ENCODE measurements at places on chromosomes 13 and 19.

DNA sequence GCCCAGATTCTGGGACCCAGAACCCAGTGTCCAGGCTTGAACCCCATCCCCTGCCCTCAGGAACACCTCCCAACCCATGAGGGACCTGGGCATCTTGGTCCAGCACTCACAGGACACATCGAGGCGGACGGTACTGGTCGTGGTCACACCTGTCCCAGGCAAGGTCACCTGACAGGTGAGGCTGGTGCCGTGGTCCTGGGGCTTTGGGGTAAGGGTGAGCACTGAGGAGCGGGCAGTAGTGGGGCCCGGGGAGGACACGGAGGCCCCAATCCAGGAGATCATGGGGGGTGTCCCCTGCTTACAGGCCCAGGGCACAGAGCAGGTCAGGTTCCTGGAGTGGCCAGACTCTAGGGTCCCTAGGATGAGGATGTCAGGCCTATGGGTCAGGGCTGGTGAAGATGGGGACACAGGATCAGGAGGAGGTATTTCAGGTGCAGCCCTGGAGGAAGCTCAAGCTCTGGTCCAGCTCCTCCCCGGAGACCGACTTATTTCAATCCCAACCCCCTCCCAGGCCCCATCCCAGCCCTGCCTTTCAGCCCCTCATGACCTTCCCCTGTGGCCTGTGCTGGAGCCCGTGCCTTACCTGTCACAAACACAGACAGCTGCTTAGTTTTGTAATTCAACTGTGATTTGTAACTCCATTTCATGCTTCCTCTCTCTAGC lies 772 bp downstream of the SIGLEC8 start:
- DNase-seq, result no peak

GRCh38 chr13:96020155-96020575 lies 33.0 kb downstream of the UGGT2 start:
- DNase-seq, result peak; percentile 79

GRCh38 chr19:2507109-2507508 lies 31.2 kb downstream of the GADD45B start:
- DNase-seq, result peak; percentile 59

GRCh38 chr19:13171146-13171545 lies 20.9 kb downstream of the IER2 start:
- no peak for DNase-seq

DNA sequence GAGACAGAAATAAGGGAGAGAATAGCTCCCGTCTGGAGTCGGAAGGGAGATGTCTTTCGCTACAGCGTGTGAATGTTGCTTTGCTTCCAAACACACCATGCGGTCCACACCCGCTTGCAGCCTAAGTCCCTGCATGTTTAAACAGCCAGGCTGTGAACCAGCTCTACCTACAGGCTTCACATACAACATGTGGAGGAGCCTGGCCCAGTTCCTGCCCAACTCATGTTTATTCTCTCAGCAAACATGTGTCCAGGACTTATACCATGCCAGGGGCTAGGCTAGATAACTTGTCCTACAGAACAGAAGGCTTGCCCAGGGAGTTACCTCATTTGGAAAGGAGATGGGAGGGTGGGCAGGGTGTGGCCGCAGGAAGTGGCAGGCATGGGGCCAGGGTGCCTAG lies 181.5 kb downstream of the FOXO1 start:
- no peak for DNase-seq

DNA sequence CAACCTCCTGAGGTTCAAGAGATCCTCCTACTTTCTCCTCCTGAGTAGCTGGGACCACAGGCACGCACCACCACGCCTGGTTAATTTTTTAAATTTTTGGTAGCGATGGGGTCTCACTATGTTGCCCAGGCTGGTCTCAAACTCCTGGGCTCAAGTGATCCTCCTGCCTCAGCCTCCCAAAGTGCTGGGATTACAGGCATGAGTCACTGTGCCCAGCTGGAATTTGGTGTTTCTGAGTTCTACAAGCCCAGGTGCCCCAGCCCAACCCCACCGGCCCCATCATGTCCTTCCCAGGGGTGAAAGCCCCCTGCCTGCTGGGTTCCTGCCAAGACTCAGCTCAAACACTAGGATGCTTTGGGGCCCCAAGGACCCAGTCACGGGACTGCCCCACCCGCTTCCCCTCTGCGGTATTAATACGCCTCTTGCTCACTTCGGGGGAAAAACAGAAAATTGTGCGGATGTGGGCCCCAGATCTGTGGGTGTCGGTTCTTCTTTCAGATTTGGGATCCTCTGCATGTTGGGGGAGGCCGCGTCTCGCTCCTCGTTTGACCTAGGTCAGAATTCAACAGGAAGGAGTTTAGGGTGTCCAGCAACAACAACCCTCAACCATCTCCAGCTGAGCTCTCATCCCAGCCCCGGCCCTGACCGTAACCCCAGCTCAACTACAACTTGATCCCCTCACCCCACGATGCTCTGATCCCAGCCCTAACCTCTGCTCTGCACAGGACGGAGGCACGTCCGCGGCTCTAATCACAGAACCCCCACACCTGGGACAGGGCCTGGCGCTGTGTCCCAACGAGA lies 3.7 kb upstream of the FCER2 start:
- no peak for DNase-seq

DNA sequence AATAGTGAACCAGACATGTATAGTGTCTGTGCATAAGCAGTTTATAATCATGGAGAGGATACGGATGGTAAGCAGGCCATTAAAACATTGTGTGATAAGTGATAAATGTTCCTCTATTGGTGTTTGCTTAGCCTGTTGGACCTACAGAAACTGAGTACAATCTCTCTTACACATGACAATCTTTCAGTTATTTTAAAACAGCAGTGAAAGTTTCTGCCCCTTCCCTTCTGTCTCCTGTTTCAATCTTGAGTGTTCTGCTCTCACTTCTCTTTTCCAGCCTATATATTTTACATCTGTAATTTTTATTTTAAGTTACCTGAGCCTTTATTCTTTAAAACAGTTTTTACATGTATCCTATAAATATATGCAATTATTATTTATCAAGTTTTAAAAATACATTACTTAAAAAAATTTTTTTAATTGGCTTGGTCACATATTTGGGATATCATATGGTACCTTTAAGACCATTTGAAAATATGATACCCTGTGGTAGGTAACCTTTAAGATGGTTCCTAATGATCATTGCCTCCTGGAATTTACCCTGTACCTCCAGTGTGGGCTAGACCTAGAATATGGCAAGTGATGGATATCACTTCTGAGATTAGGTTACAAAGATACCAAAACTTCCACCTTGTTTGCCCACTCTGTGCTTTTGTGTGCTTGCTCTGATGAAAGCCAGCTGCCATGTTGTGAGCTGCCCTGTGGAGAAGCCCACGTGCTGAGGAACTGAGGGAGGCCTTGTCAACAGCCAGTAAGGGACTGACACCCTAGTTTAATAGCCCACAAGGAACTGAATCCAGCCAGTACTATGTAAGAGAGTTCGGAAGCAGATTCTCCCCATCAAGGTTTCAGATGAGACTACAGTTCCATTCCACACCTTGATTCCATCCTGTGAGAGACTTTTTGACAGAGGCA lies 99.3 kb downstream of the DHRS12 start:
- no peak for DNase-seq

- DNase-seq, result no peak
These were observed at the start of gene ADGRE1 for GRCh38 chr19:6887316-6887715. ADGRE1 (plus strand) TSS chr19:6887579; CDS start chr19:6887609, 30 bp downstream.

DNA sequence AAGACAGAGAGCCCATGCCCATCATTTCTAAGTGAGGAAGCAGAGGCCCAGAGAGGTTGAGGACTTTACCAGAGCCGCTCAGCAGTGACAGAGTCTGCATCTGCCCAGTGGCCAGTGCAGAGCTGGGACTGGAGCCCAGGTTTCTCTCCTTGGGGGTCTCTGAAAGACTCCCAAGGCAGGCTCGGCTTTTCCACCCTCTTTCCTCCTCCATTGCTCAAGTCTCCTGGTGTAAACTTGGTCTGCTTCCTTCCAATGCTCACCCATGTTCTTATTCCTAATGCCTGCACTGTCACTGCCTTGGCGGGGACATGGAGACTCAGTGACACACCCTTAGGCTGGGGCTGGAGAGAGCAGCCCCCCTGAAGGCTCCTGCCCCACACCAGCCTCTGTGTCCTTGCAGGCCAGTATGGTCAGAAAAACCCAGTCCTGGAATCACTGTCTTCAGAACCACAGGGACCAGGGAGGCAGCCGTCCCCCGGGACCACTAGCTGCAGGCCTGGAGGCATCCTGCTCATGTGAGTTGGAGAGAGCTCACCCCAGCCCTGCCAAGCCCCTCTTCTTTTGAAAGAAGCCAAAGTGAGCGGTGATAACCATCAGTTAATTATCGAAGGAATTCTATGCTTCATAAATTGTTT lies 211.0 kb upstream of the ZNF536 start:
- no peak for DNase-seq

GRCh38 chr13:110394371-110394841 lies 87.3 kb downstream of the COL4A2 start:
- DNase-seq, result peak; percentile 79

- peak; percentile 64 for DNase-seq
These were observed 89.2 kb downstream of the DHRS12 start for GRCh38 chr13:51714663-51715168.

DNA sequence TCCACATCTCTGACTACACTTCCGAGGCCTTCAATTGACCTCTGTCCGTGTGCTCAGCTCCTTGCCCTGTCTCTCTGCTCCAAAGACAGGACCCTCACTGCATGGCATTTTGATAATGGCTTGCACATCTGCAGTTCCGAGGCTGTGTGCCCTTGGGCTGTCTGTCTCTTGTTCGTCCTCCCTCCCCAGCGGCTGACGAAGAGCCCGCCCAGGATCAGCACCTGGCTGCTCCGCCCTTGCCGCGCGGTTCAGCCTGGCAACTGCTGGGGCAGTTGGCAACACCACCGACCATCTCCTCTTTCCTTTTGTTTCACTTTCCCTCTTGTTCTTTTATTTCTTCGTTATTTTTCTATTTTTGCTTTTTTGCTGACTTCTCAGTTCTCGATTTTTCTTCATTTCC lies 270.4 kb downstream of the TEX29 start:
- DNase-seq, result no peak
